ENCODE measurements at places on chromosomes 1 and 21.
A peak's percentile ranks its signal among the peaks of the same experiment; 100 is the strongest.

DNA sequence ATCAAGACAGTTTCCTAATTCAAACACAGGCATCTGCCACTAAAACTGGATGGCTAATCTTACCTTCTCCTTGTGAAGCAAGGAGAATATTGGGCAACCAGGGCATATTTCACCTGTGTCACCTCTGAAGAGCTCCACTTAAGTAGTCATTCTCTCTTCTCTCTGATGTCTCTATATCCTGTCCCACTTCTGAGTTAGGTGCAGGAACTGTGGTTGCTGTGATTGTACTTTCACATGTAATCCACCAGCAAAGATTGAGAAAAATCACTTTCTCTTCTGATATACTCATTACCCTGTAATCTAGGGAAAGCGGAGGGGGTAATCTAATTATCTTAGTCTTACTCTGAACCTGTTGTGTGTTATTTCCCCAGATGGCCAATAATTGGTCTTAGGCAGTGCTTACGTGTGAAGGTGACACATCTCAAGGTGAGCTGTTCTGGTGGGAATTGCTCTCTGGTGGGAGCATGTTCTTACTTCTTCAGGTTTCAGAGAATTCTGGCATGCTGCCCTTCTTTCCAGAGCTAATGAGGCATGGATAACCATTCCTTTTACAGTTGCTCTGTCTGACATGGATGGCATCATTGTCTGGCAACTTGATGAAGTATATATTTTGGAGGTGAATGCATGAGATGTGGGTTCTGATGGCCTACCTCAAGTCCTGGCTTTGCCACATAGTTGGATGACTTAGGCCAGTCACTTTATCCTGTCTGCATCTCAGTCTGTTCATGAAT, 12.0 kb downstream of the XCL2 start:
- no peak for DNase-seq

- no peak for DNase-seq
Observed at GRCh38 chr1:32040711-32041110, 27.0 kb downstream of the KHDRBS1 start.

GRCh38 chr1:48194801-48195200, 27.7 kb upstream of the SLC5A9 start:
- DNase-seq, result no peak

- no peak for DNase-seq
Observed at GRCh38 chr1:20978413-20978812, 191.3 kb upstream of the HP1BP3 start.

GRCh38 chr1:111441573-111442192, 7.4 kb downstream of the WDR77 start:
- DNase-seq, result peak; percentile 11

DNA sequence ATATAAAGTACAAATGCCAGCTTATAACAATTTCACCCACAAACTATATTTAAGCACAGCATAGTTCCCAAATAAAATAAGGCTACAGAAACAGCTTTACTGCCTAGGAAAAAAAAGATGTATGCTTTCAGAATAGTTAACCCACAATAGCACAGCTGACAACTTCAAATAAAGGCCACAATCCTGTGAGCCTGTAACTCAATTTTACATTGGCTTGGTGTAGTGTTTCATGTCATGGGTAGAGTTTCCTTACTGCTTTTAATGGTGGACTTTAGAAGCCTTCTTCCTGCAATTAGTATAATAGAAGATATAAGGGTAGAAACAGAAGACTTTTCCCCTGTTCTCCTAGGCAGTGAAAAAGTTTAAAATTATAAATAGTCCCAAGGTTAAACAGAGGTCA, 44.3 kb upstream of the ZC3H11B start:
- no peak for DNase-seq

DNA sequence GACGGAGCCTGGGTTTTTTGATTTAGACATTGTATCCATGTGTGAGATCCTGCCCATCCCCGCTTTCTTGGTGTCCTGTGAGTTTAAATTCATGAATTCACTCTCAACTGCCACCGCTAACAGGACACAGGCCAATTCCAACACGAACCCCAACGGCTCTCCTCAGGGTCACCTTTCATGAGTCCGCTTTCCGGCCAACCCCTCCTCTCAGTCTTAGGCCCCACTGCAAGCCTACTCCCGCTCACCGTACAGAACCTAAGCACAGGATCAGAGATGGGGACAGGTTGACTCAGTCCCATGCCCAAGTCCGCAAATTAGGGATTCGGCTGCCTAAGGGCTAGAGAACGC, 238 bp upstream of the SCP2 start:
- no peak for DNase-seq

DNA sequence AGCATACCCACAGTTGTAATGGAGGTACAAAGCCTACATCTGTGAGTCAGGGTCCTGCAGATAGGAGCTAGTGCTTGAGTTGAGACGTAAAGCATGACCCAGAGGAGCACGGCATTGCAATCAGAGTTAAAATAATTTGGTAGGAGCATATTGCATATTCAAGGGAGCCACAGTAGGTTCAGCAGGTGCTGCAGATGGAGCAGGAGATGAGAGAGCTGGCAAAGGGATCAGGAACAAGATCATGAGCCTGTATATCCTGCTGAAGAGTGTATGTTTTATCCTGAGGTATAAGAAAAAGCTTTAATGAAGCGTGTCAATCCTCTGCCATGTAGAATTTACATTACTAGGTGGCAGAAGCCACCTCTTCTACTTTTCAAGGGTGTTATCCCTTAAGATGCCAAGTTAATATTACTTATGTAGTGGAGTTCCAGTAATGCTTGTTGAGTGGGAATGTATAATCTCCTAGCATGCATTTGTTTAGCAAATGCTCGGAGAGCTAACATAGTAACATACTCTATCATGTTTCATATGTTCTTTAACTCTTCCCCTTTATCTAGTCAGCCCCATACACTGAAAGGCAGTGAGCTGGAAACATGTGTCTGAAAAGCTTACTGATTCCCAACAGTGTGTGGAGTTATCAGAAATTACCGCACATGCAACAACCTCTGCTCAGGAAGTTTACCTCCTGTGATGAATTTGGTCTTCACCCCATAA, 300.3 kb downstream of the GRIK1 start:
- DNase-seq, result no peak

DNA sequence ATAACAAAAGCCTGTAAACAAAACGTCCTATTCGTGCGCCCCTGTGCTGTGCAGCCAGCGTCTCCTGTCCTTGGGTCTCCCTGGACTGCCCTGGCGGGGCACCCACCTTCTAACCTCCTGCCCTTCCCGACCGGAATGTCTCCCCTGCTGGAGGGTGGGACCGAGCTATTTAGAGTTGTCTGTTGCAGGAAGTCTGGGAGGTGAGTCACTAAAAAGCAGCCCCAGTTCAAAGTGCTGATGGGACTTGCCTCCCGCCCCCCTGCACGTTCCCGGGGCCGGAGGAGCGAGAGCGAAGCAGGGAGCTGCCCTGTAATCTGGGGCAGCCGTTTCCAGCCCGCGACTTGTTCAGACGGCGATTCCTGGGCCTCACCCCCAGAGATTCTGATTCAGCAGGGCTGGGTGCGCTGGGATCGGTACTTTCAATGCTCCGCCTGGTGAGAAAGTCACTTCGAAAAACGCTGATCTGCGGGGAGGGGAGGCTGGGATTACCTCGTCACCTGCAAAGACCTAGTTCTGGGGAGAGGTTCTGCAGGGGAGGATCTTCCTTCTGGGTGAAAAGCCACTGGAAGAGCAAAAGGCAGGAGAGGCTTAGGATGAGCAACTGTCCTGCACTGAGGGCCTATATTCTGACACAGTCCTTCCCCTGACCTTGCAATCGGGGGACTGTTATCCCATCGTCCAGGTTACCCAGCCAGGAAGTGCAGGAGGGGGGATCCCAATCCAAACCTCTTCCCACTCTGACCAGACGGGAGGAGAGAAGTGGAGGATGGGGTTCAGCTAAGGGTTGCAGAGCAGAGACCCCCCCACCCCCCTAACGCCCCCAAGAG, 1.2 kb upstream of the DHRS3 start:
- no peak for DNase-seq

GRCh38 chr1:198935306-198935921, 296.6 kb downstream of the PTPRC start:
- peak; percentile 20 for DNase-seq

DNA sequence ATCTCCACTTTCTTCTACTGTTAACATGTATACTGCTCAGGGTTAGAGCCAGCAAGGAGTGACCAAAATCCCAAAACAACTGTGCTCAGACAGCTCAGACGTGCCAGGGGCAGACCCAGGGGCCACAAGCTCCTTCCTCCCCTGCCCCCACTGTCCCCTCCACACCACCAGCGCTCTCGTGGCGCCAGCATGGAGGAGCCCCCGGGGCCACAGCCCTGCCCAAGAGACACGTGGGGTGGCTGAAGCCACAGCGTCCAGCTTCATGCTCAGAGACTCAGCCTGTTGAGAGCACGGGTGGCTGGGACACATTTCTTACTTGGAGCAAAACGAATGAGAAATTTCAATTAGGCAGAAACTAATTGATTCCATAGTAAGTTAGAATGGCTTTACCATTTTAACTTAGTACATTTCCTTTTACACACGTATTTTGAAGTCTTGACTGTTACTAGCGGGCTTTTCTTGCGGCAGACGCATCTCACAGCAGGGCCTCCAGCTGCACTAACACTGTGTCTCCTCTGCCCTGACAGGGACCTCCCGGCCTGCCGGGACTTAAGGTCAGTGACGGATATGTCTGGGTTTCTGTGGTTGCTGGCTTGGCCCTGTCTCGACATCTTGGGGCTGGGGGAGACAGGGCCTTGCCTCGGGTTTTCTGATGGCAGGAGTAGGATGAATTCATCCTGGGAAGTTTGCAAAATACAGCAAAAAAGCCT, 54.2 kb downstream of the SLC19A1 start:
- no peak for DNase-seq

GRCh38 chr1:221335161-221336101, 406.5 kb downstream of the DUSP10 start:
- DNase-seq, result no peak

- DNase-seq, result no peak
Observed at GRCh38 chr1:160125746-160126145, 10.2 kb downstream of the ATP1A2 start.

DNA sequence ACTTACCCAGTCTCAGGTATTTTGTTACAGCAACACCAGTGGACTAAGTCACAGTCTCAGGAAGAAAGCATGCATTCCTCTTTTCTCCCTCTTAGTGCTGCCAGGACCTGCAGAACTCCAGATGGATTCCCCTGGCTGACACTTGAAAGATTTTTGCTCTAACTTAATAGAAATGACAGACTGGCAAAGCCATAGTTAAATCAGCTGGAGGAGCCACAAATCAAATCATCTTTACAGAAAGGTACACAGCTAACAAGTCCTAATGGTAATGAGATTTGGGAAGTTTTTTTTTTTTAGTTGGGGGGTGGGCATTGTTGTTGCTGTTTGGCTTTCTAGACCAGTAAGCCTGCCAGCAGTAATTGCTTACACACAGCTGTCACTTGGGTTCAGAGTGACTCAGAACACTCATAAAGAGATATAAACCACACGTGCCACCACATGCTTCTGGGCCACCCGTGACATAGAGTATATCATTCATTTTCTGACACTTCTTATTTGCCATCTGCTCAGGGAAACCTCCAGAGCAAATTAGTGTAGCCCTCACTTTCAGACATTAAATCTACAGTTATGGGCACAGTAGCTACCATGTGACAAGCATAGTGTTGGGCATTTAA, 72.4 kb downstream of the FH start:
- DNase-seq, result no peak

GRCh38 chr1:32275424-32275823, 16.5 kb upstream of the HDAC1 start:
- no peak for DNase-seq
